ENCODE measurements at places on chromosomes 1 and 21.

DNA sequence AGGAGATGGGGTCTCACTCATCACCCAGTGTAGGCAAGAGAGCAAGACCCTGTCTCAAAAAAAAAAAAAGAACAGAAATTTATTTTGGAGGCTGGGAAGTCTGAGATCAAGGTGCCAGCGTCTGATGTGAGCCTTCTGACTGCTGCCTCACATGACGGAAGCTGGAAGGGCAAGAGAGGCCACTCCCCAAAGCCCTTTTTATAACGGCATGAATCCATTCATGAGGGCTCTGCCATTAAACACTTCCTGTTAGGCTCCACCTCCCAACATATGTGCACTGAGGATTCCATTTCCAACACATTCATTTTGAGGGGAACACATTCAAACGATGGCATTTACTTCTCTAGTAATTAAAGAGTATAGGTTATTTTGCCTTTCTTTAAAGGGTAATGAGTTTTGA is 50.9 kb upstream of the C1orf198 start:
- no peak for DNase-seq

DNA sequence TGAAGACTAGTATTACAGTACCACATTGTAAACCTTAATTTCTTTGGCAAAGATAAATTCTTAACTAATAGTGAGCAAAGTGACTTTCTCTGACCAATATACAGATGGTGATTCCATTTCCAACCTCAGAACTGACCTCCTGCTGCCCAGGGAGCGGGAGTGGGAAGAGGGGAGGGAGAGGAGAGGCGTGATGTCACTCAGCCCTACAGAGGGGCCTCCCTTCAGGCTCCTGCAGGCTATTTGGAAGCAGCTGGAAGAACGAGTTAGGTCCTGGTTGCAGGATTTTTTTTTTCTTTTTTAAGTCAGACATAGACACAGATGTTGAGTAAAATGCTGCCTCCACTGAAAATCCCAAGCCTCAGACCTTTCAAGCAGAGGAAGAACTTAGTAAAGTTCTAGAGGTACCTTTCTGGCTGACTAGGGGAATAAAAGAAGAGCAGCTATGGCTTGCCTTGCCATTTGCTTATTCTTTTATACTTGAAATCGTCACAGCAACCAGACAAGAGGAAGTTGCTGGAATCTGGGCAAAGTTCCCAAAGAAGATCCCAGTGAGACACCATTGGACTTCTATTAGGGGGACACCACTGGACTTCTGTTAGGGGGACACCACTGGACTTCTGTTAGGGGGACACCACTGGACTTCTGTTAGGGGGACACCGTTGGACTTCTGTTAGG is 54.5 kb downstream of the EXO1 start:
- no peak for DNase-seq

GRCh38 chr1:153577624-153578051 is 12.0 kb upstream of the S100A2 start:
- no peak for DNase-seq

GRCh38 chr1:200351826-200352549 is 57.8 kb downstream of the ZNF281 start:
- no peak for DNase-seq

GRCh38 chr1:61808968-61809367 is 66.7 kb downstream of the PATJ start:
- DNase-seq, result no peak

GRCh38 chr1:248923352-248924338 is 17.6 kb downstream of the PGBD2 start:
- no peak for DNase-seq

GRCh38 chr1:224679606-224680005 is 63.5 kb downstream of the CNIH3 start:
- no peak for DNase-seq

GRCh38 chr1:63024132-63024531 is 240.2 kb downstream of the ATG4C start:
- no peak for DNase-seq

DNA sequence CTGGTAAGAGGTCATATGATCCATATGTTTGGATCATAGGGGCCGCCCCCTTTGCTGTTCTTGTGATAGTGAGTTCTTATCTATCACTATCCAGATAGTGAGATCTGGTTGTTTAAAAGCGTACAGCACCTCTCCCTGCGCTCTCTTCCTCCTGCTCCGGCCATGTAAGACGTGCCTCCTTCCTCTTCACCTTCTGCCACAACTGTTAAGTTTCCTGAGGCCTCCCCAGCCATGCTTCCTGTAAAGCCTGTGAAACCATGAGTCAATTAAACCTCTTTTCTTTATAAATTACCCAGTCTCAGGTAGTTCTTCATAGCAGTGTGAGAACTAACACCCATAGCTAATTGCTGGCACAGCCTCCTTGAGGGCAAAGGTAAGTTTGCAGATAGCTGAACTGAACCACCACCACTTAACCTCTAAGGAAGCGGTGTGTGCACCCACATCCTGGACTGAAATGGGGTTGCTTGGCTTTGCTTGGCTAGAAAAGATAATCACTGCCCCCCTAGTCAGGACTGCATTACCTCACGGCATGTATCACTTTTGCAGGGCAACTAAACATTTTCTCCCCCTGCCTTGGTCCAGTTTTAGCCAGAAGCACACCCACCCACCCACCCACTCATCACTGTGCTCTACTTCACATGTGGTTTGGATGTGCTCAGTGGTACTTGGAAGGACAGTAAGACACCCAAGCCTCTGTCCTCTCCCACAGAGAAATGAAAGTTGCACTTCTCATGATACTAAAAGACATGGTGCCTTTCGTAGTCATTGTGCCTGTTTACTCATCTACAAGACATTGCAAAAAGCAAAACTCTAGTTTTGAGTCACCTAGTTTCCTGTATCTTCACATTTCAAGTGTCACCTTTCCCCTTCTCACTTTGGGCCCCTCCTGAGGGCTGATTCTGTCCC is 23.1 kb upstream of the PTAFR start:
- DNase-seq, result peak; percentile 81

DNA sequence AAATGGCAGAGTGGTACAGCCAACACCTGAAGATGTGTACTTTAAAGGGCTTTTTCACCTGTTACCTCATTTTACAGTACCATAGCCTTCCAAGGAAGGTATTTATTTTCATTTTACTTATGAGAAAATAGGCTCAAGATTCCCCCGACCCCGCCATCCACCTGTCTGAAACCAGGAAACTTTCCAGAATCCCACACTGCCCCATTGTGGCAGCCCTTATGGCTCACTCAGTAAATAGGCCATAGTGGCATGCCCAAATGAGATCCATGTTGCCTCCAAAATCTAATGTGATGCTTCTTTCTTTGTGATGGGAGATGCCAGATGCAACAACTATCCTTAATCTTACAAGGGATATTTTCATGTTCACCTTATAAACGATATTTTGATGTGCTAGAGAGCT is 97.8 kb downstream of the EBNA1BP2 start:
- DNase-seq, result no peak

GRCh38 chr1:44045064-44045463 is 13.8 kb upstream of the SLC6A9 start:
- DNase-seq, result no peak

DNA sequence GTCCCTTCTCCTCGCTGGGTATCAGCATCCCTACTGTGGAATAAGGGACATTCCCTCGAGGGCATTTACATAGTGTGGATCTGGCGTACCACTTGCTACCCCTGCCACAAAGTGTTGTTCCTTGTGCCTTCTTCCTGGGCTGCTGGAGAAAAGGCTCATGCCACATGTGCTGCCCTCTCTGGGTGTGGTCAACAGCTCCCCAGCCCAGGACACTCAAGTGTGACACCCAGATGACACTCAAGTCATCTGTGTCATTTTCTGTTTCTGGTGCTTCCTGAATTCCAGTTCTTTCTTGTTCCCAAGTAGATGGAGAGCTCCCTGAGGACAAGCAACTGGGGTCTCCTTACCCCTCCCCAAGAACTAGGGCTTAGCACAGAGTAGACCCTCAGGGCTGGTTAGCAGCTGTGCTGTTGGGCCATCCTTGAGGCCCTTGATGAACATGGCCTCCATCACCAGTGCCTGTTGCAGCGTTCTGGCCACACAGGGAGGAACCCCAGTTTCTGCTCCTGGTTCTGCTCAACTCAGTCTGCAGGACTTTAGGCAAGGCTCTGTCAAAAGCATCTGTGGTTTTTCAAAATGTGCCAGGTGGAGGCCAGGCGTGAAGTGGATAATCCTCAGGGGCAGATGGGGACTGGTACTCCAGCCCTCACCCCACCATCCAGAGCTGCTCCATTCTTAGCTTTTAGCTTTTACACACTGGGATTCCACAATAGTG is 49.0 kb upstream of the CLIC4 start:
- no peak for DNase-seq

- DNase-seq, result no peak
Measured at GRCh38 chr1:178599087-178599486, 86.2 kb downstream of the TEX35 start.

DNA sequence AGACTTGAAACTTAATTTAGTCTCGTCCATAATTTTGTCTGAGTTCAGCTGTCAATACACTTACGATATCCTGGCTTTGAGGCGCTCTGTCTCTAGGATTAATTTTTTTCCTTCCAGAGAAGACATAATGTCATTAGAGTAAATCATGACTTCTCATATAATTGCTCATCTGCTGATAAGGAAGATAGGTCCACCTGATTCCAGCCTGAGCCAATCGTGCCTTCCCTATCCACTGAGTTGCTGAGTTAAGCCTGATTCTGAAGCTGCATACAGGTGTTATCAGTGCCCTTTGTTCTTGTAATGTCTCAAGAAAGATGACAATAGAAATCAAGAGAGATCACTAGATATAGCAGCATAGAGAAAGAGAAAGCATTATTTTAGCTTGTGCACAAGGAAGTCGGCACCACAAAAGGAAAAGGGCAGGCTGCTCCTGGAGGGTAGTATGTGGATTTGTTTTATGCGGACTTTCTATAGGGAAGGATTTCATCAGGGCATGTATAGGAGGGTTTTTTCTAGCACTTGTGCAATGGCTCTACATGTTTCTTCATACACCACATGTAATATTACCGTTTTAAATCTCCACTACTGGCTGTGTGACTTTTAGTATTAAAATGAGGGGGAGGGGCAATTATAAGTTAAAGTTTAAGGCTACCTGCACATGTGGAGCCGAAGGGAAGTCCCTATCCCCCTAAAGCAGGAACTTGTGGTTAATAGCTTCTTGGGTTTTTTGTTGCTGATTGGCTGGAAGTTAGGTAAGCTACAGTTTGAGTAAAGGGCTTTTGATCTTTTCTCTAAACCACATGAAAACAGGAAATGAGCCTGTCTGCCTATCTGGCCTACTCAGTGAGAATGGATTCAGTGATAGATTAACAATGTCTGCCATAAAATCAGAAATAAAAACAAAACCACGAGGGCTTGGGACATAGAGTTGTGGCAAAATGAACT is 133.4 kb downstream of the PLPPR5 start:
- DNase-seq, result peak; percentile 23

GRCh38 chr1:69835955-69836354 is 268.2 kb downstream of the LRRC7 start:
- DNase-seq, result no peak

GRCh38 chr1:153113416-153113815 is at the start of gene SPRR2F:
SPRR2F (minus strand) TSS chr1:153113516; CDS start chr1:153112733, 783 bp downstream.
- DNase-seq, result no peak

DNA sequence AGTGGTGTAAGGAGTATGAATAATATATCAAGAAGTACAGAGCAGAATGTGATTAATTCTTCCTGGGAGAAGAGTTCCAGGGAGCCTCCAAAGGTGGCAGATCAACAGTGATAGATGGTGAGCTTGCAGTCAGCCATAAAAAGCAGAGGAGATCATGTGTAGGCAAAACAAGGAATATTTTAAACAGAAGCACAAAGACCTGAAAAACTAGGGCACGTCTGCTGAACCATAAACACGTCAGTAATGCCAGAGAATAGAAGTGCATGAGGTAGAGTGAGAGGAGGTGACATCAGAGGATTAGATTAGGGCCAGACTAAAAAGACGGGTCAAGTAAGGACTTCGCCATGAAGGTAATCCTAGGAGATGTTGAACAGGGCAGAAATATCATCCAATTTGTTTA is 151.8 kb downstream of the EIF4G3 start:
- no peak for DNase-seq

GRCh38 chr1:63691701-63692425 is 82.0 kb upstream of the ROR1 start:
- DNase-seq, result no peak

- no peak for DNase-seq
Measured at GRCh38 chr1:203299169-203299568, 6.2 kb upstream of the BTG2 start.

DNA sequence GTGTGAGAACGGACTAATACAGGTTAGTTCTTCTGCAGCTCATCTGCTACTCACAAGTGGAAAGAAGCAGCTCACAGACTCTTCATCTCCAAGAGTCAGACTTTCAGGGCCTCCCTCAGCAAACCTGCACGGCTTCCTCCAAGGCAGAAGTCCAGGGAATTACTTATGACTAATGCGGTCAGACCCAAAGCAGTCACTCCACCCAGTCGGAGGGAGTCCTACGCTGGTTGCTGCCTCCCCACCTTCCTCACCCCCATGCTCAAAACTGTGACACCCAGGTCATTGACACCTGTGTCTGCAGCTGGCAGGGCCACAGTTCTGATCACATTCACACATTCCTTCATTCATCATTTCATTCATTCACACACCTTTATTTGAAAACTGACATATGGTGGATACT is 38.4 kb upstream of the PRDM2 start:
- no peak for DNase-seq

GRCh38 chr1:232613752-232614381 is 16.1 kb downstream of the SIPA1L2 start:
- DNase-seq, result no peak

DNA sequence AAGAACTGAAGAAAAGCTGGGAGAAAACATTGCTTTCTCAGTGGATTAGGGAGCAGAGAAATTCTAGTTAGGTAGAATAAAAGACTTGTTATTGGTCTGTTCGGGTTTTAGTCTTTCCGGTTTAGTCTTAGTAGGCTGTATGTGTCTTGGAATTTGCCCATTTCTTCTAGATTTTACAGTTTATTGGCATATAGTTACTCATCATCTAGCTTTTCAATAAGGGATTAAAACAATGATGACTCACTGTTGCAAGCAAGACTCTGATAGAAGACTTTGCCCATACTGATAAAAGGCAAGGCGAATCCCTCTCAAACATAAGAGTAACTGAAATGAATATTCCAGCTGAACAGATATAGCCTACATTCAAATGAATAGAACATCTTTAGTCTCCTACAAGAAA is 62.3 kb downstream of the GPR137B start:
- DNase-seq, result no peak

Data from activated T-cell treated with anti-CD3 and anti-CD28 coated beads, Interleukin-2, amount 50 U/mL, for 48 hours (primary cell).